ENCODE measurements at places on chromosomes 1 and 21.

DNA sequence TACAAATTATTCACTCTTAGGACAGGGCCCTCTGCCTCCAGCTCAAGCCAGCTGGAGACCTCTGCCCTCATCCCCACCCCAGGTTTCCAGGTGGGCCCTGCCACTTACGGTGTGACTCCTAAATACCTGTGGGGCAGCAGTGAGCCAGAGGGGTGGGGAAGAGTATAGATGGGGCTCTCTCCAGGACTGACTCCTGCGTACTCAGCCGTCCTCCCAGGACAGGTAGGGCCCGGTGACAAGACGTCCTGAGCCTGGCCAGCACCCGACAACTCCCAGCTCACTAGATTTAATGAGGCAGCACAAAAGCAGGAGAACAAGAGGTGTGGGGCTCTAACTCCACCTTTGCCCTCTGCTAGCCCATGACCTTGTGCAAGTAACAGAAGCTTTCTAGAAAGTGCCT lies 16.8 kb downstream of the GNG12 start:
- no peak for DNase-seq

DNA sequence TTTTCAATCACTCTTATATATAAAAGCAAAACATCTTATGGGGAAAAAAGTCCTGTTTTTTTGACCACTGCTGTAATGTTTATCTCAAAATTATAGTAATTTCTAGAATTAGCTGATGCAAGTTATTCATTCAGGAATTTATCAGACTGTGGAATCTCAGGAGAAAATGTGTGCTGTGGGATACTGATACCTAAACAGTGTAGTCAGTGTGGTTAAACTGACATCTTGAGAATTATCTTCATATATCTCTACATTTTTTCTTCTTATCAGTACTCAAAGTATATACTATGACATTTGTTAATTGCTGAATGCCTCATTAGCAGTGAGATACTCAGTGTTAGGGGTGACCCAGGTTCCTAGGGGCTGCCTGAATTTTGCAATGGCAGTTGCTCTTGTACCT lies 839.3 kb downstream of the KCNT2 start:
- DNase-seq, result no peak

- no peak for DNase-seq
These were observed 1.5 kb upstream of the GJB3 start for GRCh38 chr1:34779526-34779925.

GRCh38 chr1:21756393-21757089 lies 26.4 kb downstream of the USP48 start:
- no peak for DNase-seq

GRCh38 chr1:62045574-62045973 lies 149.1 kb upstream of the L1TD1 start:
- DNase-seq, result no peak

DNA sequence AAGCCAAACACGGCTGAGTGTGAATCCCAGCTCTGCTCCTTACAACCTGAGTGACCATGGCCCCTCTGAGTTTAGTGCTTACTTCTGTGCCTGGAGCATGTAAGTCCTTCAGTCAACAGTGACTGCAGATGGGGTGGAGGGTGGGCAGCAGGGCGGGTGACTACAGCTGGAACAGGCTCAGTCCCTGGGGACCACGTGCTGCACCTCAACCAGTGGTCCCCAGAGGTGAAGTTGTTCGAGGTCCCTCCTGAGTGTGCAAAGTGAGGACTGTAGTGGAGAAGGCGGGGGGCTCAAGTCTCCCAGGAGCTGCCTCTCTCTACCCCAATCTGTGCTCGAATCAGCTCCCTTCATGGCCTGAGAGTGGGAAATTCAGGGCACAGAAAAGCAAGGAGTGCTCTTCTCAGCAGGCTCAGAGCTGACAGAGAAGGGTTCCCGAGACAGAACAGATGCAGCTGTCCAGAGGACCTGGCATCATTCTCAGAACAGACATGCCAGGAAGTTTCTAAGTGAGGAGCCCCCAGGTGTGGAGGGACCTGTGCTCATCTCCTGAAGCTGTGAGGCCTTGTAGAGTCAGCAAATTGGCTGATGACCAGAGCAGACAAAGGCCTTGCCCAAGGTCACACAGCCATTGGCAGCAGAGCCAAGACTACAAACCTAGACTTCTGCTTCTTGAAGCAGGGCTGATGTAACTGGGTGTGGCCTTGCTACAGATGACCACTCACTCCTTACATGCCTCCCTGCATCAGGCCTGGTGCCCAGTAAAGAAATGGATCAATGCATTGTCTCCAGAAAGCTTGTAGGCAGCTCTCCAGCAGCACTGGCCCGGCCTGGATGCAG lies 61.7 kb upstream of the EDN2 start:
- DNase-seq, result peak; percentile 77

DNA sequence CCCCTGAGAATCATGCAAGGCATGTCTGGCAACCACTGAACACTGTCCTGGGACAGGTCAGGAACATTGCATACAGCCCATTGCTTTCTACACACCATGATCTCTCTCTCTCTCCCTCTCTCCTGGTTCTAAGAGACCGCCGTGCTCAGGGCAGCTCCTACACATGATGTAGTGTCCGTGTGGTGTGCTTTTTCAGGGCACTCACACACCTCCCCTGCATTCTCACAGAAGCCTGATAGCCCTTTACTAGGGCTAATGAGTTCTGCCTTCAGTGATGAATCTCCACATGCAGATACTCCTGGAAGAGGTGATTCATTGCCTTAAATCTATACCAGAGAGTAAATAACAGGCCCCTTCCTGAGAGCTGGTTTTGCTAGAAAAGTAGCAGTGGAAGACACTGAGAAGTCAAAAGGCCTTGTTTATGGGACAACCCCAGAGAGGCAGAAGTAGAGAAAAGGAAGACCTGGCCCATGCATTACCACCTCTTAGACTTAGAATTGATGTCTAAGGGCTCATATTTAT lies 7.2 kb upstream of the OLFML2B start:
- no peak for DNase-seq

DNA sequence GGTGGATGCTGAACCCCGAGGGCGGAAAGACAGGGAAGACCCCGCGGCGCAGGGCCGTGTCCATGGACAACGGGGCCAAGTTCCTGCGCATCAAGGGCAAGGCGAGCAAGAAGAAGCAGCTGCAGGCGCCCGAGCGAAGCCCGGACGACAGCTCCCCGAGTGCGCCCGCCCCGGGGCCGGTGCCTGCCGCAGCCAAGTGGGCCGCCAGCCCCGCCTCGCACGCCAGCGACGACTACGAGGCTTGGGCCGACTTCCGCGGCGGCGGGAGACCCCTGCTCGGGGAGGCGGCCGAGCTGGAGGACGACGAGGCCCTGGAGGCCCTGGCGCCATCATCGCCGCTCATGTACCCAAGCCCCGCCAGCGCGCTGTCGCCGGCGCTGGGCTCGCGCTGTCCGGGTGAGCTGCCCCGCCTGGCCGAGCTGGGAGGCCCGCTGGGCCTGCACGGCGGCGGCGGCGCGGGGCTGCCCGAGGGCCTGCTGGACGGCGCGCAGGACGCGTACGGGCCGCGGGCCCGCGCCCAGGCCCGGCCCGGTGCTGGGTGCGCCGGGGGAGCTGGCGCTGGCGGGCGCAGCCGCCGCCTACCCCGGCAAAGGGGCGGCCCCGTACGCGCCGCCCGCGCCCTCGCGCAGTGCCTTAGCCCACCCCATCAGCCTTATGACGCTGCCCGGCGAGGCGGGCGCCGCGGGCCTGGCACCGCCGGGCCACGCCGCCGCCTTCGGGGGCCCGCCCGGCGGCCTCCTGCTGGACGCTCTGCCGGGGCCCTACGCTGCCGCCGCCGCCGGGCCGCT lies 20.7 kb downstream of the FOXO6 start:
- DNase-seq, result peak; percentile 9

- DNase-seq, result no peak
These were observed 59.3 kb downstream of the VANGL2 start for GRCh38 chr1:160459687-160460086.

GRCh38 chr1:209643285-209644020 lies 8.8 kb downstream of the LAMB3 start:
- no peak for DNase-seq

- DNase-seq, result no peak
These were observed 118.8 kb downstream of the BRINP2 start for GRCh38 chr1:177289532-177289931.

DNA sequence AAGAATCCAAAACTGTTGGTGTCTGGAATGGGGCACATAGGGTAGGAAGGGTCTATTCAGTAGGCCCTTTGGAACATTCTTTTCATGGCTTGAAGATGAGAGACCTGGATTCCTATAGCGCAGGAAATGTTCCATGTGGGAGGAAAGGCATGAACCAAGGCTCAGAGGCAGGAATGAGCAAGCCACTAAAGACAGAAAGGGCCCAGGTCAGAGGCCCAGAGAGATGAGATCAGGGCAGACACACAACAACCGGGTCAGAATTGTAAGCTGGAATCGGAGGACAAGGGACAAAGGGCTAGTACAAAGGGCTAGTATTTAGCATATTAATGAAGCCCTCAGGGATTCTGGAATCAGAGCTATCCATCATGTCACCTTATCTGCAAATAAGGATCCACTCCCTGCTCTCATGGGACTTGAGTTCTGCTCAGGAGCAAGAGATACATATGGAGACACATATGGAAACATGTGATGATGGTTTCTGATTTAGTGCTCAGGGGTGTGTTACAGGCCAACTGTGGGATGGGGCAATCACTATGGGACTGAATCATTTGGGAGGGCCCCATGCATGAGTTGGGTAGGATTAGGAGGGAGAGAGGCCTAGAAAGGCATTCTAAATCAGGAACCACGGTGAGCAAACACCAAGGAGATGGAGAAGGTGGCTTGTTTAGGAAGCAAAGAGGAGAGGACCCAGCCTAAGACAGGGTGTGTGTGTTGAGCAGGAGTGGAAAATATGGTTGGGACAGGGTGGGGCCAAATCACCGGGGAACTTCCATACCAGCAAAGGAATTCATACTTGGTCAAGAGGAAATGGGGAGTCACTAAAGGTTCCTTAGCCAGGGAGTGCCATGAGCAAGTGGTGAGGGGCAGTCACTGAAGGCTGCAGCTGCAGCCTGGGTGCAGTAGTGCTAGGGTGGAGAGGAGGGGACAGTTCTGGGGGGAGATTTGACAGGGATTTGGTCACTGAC lies 8.6 kb downstream of the NECTIN4 start:
- peak; percentile 76 for DNase-seq

DNA sequence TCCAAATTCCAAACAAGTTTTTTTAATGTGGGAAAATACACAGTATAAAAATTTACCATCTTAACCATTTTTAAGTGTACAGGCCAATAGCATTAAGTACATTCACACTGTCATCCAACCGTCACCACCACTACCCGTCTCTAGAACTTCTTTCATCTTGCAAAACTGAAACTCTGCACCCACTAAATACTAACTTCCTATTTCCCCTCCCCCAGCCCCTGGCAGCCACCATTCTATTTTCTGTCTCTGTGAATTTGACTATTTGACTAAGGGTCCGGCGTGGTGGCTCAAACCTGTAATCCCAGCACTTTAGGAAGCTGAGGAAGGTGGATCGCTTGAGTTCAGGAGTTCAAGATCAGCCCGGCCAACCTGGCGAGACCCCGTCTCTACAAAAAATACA lies 36.1 kb downstream of the CLSTN1 start:
- peak; percentile 78 for DNase-seq
